ENCODE measurements at places on chromosomes 12 and 14. TPM values are rescaled to one million over a fixed set of nuclear protein-coding genes. Genes with fewer than 3 reads are reported as not detected.

ATF7IP gene
- 96.7 TPM for total RNA-seq

DNA sequence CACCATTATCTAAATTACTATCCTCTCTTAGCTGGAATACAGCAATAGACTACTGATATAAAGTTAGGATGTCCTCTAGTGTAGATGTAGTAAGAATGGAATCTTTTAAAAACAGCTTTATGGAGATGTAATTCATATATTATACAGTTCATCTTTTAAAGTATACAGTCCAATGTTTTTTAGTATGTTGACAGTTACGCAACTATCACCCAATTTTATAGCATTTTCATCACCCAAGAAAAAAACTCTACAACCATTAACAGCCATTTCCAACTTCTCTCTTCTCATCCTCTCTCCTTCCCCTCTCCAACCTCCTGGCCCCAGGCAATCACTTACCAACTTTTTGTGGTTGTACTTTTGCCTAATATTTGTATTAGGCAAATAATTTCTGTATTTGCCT lies 22.6 kb downstream of the EPYC start:
- no peaks in the 10 kb centered on the region for H3K27me3 ChIP-seq
- DNase-seq = no peak
- no peak overlapping the region for H3K27ac ChIP-seq
- H3K36me3 ChIP-seq = no peaks in the 10 kb centered on the region

GRCh38 chr12:27841392-27841882 lies 61.4 kb upstream of the MANSC4 start:
- no peak for DNase-seq
- H3K4me3 ChIP-seq = no peak overlapping the region
- H3K4me1 ChIP-seq = no peaks in the 10 kb centered on the region
- peaks cover 11% of the 10 kb centered on the region for H3K27me3 ChIP-seq
- H3K36me3 ChIP-seq = no peaks in the 10 kb centered on the region

GRCh38 chr12:105468464-105468863 lies 138.0 kb downstream of the C12orf75 start:
- DNase-seq = no peak
- no peak overlapping the region for H3K4me3 ChIP-seq
- H3K27me3 ChIP-seq = peaks cover 15% of the 10 kb centered on the region
- H3K27ac ChIP-seq = no peak overlapping the region
- H3K36me3 ChIP-seq = no peaks in the 10 kb centered on the region
- H3K4me1 ChIP-seq = no peaks in the 10 kb centered on the region

GRCh38 chr12:7190268-7191055 lies 976 bp downstream of the PEX5 start:
- H3K4me3 ChIP-seq = peak overlapping the region; percentile 80
- peaks cover 31% of the 10 kb centered on the region for H3K4me1 ChIP-seq
- DNase-seq = no peak
- H3K27me3 ChIP-seq = no peaks in the 10 kb centered on the region
- peak overlapping the region; percentile 67 for H3K27ac ChIP-seq

- DNase-seq = no peak
- H3K4me1 ChIP-seq = peaks cover 5% of the 10 kb centered on the region
- no peak overlapping the region for H3K27ac ChIP-seq
- no peak overlapping the region for H3K4me3 ChIP-seq
- peaks cover 53% of the 10 kb centered on the region for H3K36me3 ChIP-seq
These were observed 42.1 kb downstream of the SFSWAP start for GRCh38 chr12:131753005-131753404.

- DNase-seq = no peak
- H3K4me1 ChIP-seq = peaks cover 20% of the 10 kb centered on the region
- no peak overlapping the region for H3K4me3 ChIP-seq
- H3K36me3 ChIP-seq = peaks cover 24% of the 10 kb centered on the region
- no peaks in the 10 kb centered on the region for H3K27me3 ChIP-seq
- H3K27ac ChIP-seq = no peak overlapping the region
These were observed 38.5 kb downstream of the PPP2R5E start for GRCh38 chr14:63504648-63505047.

DNA sequence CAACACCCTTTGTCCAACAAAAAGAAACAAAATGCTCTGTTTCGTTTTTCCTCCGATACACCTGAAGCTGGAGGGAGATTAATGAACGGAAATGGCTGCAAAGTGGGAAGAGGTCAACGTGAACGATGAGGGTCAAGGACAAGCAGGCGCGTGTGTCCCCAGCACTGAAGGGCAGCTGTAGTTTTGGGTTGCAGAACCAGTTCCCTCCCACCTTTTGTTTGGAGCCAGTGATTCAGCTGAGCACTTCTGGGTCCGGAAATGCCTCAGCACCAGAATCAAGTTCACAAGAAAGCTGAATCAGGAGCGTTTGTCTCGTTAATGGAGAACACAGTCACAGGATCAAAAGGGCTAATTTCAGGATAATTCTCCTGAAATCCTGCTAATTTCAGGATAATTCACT lies 51.1 kb upstream of the PWP1 start:
- no peaks in the 10 kb centered on the region for H3K4me1 ChIP-seq
- H3K36me3 ChIP-seq = peaks cover 6% of the 10 kb centered on the region
- no peak overlapping the region for H3K27ac ChIP-seq
- H3K4me3 ChIP-seq = no peak overlapping the region
- no peaks in the 10 kb centered on the region for H3K27me3 ChIP-seq

DNA sequence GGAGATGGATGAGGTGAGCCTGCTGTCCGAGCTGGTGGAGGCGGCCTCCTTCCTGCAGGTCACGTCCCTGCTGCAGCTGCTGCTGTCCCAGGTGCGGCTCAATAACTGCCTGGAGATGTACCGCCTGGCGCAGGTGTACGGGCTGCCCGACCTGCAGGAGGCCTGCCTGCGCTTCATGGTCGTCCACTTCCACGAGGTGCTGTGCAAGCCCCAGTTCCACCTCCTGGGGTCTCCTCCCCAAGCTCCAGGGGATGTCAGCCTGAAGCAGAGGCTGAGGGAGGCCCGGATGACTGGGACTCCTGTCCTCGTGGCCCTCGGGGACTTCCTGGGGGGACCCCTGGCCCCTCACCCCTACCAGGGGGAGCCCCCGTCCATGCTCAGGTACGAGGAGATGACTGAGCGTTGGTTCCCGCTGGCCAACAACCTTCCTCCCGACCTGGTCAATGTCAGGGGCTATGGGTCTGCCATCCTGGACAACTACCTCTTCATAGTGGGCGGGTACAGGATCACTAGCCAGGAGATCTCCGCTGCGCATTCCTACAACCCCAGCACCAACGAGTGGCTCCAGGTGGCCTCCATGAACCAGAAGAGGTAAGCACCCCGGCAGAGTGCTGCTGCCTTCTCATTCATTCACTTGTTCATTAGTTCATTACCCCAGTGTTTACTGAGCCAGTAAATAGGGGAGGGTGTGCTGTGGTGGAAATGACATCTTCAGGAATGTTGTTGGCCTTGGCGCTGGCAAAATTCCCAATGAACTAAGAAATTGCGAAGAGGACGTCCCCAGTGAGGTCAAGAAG lies 774 bp upstream of the MANSC4 start:
- peak; percentile 31 for DNase-seq
- peaks cover 10% of the 10 kb centered on the region for H3K27me3 ChIP-seq
- H3K36me3 ChIP-seq = peaks cover 25% of the 10 kb centered on the region
- H3K4me1 ChIP-seq = peaks cover 39% of the 10 kb centered on the region
- peak overlapping the region; percentile 76 for H3K4me3 ChIP-seq

DNA sequence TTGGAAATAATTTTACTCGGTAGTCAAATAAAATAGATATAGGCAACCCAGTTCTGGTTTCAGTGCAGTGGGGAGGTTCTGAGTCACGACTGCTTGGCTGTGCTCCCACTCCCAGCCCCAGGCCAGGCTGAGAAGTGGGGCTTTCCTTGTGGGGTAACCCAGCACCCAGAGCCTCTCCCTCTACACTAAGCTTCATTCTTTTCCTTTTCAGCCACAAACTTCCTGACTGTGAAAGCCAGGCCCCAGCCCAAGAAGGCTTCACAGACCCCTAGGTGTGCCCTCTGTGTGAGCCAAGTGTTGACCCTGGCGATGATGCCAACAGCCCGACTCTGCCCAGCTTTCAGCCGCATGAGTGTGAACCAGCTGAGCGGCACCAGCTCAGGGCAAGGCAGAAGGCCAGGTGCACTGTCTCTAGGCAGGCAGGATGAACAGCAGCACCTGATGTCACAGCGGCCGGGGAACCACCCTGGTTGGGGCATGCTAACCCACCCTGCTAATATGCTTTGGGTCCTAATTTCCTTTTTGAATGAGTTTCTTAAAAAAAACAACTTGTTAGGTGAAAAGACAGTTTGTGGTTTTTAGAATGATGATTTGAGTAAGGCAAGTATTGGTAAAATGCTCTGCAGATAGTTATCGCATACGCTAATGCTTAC lies 42.2 kb upstream of the ATP23 start:
- peak; percentile 67 for DNase-seq
- peaks cover 3% of the 10 kb centered on the region for H3K27me3 ChIP-seq
- H3K4me1 ChIP-seq = peaks cover 54% of the 10 kb centered on the region
- H3K4me3 ChIP-seq = peak overlapping the region; percentile 43
- peak overlapping the region; percentile 92 for H3K27ac ChIP-seq

GRCh38 chr12:4228122-4228580 lies 45.4 kb upstream of the CCND2 start:
- H3K4me3 ChIP-seq = no peak overlapping the region
- H3K4me1 ChIP-seq = peaks cover 11% of the 10 kb centered on the region
- H3K36me3 ChIP-seq = no peaks in the 10 kb centered on the region
- H3K27ac ChIP-seq = no peak overlapping the region
- no peak for DNase-seq
- H3K27me3 ChIP-seq = peaks cover 3% of the 10 kb centered on the region

DNA sequence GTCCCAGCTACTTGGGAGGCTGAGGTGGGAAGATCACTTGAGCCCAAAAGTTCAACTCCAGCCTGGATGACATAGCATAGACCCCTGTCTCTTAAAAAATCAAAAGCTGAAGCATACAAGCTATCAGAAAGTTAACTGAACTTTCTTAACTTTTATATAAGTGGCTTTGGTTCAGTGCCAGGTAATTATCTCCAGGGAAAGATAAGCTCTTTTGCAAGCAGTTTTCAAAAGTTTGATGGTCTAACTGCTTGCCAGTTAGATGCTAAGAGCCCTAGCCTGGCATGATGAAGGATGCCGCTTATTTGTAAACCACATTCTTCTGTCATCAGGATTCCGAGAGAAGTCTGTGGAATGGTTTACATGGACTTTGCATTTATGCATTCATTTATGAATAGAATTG lies 409.1 kb downstream of the AEBP2 start:
- H3K4me1 ChIP-seq = no peaks in the 10 kb centered on the region
- no peaks in the 10 kb centered on the region for H3K36me3 ChIP-seq
- no peak overlapping the region for H3K27ac ChIP-seq
- H3K27me3 ChIP-seq = no peaks in the 10 kb centered on the region
- DNase-seq = no peak

DNA sequence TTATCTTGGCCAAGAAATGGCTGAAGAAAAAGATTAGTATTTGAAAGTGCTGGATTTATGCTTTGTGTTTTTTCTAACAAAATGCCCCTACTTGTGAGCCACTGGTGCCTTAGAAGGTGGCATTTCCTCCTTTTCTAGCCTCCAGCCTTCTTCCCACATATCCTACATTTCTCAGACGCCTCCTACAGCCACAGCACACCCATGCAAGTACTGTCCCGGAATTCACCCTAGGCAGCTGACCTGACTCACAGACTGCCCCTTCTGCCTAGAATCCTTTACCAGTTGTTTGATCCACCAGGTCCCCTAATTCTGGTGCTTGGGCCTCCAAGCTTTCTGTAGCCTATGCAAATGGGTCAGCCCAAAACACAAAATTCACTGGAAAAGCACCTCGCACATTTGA lies 166.0 kb downstream of the FOXN3 start:
- no peak for DNase-seq
- H3K27me3 ChIP-seq = no peaks in the 10 kb centered on the region
- H3K4me1 ChIP-seq = peaks cover 8% of the 10 kb centered on the region
- no peak overlapping the region for H3K4me3 ChIP-seq
